ENCODE measurements at places on chromosomes 16 and 17.

DNA sequence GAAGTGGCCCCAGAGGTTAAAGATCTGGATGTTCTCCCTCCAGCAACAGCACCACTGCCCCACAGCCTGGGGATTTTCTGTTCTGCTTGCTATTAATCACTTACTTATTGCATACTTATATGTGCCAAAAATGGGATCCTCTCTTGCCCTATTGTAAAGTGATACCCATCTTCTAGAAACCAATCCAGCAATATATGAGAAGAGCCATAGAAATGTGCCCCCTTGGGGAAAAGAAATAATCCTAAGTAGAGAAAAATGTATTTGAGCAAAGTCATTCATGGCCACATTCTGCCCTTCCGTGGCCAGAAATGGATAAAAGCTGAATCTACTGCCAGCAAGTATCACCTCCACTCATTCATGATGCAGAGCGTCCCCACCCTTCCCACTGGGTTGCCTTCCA is 20.9 kb downstream of the SOST start:
- DNase-seq = no peak

GRCh38 chr17:77436058-77436442 is 295.3 kb downstream of the SEC14L1 start:
- DNase-seq = no peak

GRCh38 chr17:72715906-72716572 is 376.4 kb downstream of the SLC39A11 start:
- DNase-seq = no peak

DNA sequence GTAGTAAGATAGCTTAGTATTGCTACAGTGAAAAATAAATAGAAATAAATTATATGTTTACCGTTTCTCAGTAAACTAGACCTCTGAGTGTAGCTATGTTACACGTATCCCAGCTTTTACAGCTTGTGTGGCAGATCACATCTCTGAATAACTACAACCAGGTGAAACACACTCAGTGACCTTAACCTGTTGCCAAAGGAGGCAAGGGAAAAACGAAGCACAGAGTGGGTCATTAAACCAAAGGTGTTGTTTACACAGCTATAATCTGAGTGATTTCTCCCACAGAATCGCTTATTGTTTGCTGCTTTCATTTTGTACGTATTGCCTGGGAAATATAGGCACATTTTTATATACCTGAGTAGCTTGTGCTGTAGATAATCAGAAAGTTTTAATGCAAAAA is 688.2 kb upstream of the KIF2B start:
- no peak for DNase-seq

GRCh38 chr17:76370261-76370993 is 14.0 kb upstream of the SPHK1 start:
- DNase-seq = no peak

DNA sequence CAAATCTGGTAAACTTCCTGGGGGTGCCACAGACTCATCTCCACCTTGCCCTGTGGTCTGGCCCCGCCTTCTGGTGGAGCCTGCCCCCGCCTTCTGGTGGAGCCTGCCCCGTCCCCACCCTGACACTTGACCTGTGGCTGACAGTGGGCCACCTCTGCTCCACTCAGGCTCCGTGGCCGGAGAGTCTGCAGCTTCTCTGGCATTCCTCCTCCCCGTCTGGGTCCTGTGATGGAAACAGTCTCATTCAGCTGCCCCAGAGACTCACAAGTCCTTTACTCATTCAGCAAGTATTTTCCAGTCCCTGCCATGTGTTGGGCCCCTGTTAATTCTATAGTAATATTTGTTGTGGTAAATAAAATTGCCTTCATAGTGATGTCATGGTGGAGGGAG is 21.0 kb upstream of the G6PC1 start:
- DNase-seq = no peak

GRCh38 chr17:81901167-81902022 is 643 bp upstream of the NPB start:
- DNase-seq = no peak

- DNase-seq = no peak
These were observed 34.1 kb downstream of the MEOX1 start for GRCh38 chr17:43627653-43628052.

DNA sequence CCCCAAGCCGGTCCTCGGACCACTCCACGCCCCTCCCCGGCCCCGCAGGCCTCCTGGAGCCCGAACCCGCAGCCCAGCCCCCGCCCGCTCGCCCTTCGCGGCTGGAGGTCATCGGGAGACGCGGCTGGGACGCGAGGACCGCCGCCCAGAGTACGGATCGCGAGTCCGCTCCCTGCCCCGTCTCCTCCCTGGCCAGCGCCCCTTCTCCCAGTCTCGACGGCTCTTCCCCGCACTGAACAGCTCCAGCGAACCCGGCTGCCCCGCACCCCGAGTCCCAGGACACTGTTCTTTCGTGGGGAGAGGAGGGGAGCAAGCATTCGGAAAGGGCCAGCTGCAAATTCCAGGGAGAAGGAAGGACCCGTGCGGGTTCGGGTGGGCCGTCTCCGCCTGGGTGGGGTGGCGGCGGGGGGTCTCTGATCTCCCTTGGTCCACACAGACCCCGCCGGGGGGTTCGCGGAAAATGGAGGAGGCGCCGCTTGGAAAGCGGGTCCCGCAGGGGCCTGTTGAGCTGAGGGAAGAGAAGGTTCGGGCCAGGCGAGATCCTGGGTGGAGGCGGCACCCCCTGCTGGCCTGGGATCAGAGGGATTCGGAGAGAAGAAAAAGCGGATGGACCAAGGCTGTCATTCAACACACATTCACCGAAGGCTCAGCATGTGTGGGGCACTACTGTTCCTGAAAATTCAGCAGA is 632 bp upstream of the RTN4RL1 start:
- DNase-seq = peak; percentile 59

DNA sequence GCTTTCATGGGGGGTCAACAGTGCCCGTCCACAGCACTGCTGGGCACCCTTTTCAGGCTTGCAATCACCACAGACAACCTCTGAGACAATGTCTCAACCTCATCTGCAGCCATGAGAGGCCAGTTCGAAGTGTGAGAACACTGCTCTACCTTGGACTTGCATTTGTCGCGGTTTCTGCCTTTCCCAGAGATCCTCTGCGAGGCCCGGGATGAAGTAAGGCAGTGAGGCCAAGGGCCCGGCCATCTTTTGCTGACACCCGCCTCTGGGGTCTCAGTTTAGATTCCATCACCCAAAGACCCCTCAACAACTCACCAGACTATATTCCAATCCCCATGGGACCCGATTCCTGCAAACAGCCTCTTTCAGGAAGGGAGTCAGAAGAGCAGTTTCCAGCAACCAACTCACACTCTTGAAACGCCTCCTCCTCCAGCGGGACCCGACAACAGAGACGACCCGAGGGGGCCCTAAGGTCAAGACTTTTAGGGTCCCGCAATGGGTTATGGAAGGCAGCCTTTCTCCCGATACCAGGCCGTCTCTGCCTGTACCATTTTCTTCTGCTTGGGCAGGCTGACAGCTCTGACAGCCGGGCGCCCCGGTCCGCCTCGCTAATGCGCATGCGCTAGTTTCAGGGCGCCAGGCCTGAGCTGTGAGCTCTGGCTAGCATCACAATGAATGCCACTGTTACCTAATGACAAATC is 576.0 kb downstream of the KCNJ18 start:
- no peak for DNase-seq

GRCh38 chr16:76897816-76898215 is 293.2 kb upstream of the MON1B start:
- no peak for DNase-seq
